ENCODE measurements at places on chromosomes 11 and 22.
A peak's percentile ranks its signal among the peaks of the same experiment; 100 is the strongest.

DNA sequence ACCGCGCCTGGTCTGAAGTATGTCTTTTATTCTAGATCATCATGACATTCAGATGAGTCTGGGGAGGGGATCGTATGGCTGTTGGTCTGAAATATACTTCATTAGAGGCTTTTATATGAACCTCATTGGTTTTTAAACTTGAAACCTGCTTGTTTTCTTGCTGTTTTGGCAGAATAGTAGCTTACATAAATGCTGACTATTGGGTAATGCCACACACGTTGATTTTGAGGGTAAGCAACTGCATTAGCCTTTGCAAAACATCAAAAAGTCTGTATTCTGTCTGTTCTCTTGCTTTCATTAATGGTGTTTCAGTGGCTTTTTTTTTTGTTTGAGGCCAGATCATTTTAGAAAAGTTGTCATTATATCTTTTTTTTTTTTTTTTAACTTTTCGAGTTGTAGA lies 14.2 kb downstream of the PPME1 start:
- no peak for DNase-seq

DNA sequence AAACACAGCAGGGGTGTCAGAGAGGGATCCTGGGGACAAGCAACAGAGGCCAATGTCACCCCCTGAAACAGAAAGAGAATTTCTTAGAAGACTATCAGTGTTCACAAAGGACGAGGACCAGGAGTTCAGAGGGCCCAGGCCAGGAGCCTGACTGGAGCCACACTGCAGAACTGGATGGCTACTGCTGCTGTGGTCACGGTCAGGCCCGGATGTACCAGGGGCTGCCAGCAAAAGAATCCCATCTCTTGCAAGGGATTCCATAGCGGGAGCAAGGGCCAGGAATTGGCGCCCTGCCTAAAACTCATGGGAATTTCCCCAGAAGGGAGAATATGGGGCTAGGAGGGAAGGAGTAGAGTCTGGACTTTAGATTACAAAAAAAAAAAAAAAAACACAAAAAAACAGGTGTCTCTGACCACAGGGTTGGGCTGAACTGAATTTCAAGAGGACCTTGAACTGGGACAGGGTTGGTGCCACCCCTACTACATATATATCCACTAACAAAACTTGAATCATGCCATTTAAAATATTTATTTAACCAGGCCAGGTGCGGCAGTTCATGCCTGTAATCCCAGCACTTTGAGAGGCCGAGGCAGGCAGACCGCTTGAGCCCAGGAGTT lies 15.7 kb upstream of the KCTD14 start:
- no peak for DNase-seq

DNA sequence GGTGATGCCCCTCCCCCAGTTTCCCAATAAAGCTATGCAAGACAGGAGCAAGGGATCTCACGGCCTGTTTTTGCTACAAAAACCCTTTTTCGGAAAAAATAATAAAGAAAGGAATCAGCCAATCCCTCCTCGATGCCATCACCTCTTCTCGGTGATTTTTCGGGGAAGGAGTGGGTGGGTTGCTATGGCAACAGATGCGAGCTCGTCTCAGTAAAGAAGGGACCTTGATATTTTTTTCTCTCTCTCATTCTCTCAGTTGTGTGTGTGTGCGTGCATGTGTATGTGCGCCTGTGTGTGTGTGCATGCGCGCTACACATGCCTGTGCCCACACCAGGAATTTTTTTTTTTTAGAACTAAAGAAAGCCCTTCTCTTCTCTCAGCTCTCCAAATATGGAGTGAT lies 3.8 kb upstream of the NPAS4 start:
- DNase-seq = no peak

DNA sequence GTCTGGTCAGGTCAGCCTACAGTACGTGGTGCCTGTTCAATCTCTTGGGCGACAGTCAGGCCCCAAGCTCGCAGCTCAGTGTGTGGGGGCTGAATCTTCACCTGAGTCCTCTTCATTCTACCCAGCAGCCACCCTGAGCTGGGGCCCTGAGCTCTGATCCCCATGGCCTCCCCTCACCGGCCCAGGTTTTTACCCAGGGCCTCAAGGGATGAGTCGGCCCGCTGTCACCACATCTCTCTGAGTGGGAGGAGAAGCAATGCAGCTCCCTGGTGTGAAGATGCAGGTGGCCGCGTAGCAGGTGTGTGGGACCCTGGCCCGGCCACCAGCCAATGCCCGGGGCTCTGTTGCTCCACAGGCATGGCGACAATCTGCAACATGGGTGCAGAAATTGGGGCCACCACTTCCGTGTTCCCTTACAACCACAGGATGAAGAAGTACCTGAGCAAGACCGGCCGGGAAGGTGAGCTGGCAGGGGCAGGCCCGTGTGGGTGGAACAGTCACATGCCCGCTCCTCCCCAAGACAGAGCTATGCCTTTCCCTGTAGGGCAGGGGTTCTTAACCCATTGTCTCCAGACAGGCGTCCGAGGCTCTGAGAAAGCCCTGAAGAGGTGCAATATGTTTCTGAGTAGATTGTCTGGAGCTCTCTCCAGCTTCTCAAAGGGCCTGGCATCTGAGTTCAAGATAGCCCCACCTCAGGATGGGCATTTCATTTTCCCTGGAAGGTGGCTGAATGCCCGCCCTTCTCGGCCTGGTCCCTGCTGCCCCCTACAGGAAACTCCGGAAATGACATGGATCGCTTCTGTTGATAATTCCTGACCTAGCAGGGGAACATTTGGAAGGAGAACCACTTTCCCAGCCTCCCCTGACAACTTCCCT lies 26.9 kb downstream of the POLR3H start:
- no peak for DNase-seq

DNA sequence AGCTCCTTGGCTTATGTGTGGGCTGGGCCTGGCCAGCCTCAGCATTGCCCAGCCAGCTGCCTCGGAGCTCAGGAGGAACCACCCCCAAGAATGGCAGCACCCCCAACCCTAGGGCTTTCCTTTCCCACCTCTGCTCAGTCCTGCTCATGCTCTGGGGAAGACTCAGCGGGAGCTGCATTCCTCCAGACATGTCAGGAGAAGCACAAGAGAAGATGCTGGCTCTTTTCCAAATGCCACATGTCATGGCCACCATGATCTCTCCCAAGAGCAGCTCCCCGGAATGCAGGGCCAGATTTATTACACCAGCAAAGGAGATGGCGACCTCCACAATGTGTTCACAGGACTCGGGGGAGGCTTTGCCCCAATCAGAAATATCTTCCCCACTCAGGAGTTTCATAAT lies 143.7 kb downstream of the PKNOX2 start:
- no peak for DNase-seq

DNA sequence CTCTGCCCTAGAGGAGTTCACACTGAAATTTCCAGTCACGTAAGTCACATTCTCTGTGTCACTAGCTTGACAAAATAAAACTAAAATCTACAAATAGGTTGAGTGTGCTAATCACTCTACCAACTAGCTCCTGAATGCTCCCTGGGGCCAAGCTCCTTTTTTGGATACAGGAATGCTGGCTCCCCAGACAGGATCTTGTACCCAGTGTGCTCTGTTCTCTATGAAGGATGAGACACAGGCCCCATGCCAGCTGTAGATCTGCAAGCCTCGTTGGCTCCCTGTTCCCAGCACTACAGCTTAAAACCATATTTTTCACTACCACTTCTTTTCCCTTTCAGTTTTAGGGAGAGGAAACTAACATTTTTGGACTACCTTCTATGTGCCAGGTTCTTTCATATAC lies 3.7 kb upstream of the IPO7 start:
- DNase-seq = no peak

GRCh38 chr22:17597217-17597616 lies 31.3 kb downstream of the ATP6V1E1 start:
- DNase-seq = no peak

- DNase-seq = peak; percentile 48
These were observed 4.6 kb downstream of the CHRDL2 start for GRCh38 chr11:74726547-74727182.

GRCh38 chr11:70255477-70256116 lies 14.9 kb upstream of the PPFIA1 start:
- DNase-seq = no peak

DNA sequence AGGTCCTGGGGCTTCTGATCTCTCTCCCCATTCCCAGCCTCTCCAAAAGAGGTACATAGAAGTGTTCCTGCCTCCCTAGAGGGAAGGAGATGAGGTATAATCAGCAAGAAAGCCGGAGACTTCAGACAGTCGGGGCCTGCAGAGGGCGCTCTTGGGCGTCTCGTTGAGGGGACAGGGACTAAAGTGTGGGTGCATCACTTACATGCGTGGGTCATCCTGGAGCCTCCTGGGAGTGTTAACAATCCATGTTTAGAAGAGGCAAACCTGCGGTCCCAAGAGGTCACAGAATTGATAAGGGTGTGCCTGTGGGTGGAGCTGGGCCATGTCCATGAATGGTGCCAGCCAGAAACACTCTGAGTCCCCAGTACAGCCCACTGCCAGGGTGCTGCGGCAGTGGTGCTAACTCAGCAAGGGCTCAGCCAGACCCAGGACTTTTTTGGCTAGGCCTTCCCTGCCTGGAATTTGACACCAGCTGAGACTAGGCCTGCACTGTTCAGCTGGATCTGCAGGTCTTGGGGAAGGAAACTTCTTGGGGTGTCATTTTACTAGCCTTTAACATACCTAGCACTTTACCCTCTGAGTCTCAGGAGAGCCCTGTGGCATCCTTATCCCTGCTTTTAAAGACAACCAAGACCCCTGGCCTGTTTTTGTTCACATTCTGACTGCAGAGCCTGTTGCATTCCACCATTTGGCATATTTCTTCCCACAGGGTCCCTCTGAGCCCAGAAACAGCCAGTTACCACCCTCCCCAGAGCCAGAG lies 5.5 kb downstream of the YDJC start:
- DNase-seq = no peak

- no peak for DNase-seq
These were observed 13.1 kb downstream of the MRGPRG start for GRCh38 chr11:3205261-3206155.

- no peak for DNase-seq
These were observed 1.5 kb downstream of the GALNT18 start for GRCh38 chr11:11620173-11620920.

DNA sequence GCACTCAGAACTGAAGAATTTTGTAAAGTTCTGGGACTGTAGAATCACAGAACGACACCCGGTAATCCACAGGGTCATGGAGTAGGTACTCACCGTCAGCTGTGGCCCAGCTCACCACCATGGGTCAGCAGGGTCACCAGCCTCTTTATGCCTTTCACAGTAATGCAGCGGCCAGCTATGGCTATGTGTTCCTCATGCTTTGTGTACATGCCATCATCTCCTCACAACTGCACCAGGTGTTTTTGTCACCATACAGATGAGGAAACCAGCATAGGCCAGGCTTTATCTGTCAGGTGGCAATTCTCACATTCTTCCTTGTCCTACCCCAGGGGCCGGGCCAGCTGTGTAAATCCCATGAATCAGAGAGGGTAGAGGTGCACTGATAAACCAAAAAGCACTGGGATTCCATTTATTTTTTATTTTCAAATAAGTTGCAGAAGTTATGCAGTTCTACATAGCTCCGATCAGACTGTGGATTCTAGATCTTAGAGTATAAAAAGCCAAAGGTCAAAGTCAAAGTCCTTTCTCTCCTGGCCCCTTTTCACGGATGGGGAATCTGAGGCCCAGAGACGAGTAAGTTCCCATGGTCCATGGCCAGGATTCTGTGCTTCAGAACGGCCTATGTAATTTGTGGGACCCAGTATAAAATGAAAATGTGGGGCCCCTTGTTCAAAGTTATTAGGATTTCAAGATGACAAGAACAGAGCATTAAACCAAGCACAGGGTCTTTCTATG lies 17.5 kb downstream of the TSKU start:
- no peak for DNase-seq

GRCh38 chr11:130525307-130525706 lies 76.9 kb downstream of the ADAMTS15 start:
- no peak for DNase-seq

- peak; percentile 82 for DNase-seq
These were observed 58.4 kb upstream of the PSMA1 start for GRCh38 chr11:14578541-14578956.

- DNase-seq = no peak
These were observed 205.6 kb downstream of the DDX10 start for GRCh38 chr11:108870373-108871020.

GRCh38 chr22:50700387-50701075 lies 27.9 kb downstream of the SHANK3 start:
- DNase-seq = no peak

- DNase-seq = no peak
These were observed 14.2 kb downstream of the ALG12 start for GRCh38 chr22:49904040-49904369.

DNA sequence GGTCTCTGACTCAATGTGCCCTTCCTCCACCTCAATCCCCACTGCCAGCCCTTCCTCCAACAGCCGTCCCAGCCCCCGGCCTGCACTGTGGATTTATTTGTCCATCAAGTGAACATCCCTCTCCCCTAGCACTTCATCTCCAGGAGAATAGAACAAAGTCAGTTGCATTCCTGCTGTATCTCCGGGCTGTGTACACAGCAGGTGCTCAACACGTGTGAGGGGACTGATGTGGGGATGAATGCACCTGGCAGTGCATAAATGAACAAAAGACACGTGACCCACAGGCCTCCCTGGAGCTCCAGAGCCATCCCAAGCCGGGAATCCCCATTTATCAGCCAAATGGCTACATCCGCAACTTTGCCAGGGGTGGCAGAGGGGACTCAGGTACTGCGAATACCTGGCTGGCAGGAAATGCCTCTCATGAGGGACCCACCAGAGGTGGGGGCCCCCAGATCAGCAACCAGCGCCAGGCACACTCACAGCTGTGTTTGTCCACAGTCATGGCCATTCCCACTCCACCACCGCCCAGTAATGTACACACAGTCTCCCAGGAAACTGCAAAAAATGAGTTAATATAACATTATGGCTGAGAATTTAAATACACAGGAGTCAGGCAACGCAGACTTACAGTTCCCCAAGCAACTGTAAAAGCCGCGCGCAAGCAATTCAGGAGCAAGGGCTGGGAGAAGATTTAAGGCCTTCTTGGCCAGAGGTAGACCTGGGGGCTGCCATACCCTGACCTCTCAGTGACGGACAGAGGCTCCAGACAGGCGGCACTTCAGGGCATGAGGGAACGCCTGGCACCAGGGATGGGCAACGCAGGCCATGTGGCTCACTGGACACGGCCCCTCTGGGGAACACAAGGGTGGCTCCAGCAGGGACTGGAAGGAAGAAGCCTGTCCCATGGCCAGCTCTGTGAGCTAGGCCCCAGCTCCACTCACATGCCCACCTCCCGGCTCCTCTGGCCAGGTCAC lies 50.3 kb upstream of the TCF20 start:
- DNase-seq = no peak
